ENCODE measurements at places on chromosomes 7 and 10.

GRCh38 chr10:73837072-73837471, 25.7 kb upstream of the NDST2 start:
- peaks cover 90% of the 10 kb centered on the region for H3K36me3 ChIP-seq
- H3K27me3 ChIP-seq = no peaks in the 10 kb centered on the region
- DNase-seq = no peak
- no peaks in the 10 kb centered on the region for H3K4me1 ChIP-seq
- no peak overlapping the region for H3K4me3 ChIP-seq
- H3K27ac ChIP-seq = no peak overlapping the region

DNA sequence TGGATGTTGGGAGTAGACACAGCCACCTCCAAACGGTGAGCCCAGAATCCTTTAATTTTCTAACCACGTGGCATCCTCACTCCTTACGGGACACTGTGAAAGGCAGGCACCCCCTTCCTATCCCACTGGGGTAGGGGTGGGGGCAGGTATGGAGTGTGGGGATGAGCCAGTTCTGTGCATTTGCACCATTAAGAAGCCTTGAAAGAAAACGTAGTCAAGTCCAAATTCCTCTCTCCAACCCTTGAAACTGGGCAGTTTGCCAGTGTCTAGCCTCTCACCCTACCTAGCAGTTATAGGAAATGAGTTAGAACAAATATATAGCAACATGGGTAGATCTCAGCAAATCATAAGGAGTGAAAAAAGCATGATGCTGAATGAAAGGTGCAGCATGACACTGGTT, 92.4 kb upstream of the LEP start:
- no peak for DNase-seq
- H3K36me3 ChIP-seq = no peaks in the 10 kb centered on the region
- peaks cover 50% of the 10 kb centered on the region for H3K4me1 ChIP-seq
- H3K4me3 ChIP-seq = no peak overlapping the region

GRCh38 chr7:130369110-130369711, 11.1 kb upstream of the CPA1 start:
- no peaks in the 10 kb centered on the region for H3K36me3 ChIP-seq
- peak overlapping the region; percentile 21 for H3K4me3 ChIP-seq
- H3K27me3 ChIP-seq = no peaks in the 10 kb centered on the region
- H3K27ac ChIP-seq = peak overlapping the region; percentile 34
- H3K4me1 ChIP-seq = peaks cover 12% of the 10 kb centered on the region
- peak; percentile 24 for DNase-seq

- no peaks in the 10 kb centered on the region for H3K27me3 ChIP-seq
- H3K4me1 ChIP-seq = no peaks in the 10 kb centered on the region
- H3K27ac ChIP-seq = no peak overlapping the region
- no peak for DNase-seq
- no peak overlapping the region for H3K4me3 ChIP-seq
Measured at GRCh38 chr7:70512144-70512543, 619.8 kb upstream of the GALNT17 start.

DNA sequence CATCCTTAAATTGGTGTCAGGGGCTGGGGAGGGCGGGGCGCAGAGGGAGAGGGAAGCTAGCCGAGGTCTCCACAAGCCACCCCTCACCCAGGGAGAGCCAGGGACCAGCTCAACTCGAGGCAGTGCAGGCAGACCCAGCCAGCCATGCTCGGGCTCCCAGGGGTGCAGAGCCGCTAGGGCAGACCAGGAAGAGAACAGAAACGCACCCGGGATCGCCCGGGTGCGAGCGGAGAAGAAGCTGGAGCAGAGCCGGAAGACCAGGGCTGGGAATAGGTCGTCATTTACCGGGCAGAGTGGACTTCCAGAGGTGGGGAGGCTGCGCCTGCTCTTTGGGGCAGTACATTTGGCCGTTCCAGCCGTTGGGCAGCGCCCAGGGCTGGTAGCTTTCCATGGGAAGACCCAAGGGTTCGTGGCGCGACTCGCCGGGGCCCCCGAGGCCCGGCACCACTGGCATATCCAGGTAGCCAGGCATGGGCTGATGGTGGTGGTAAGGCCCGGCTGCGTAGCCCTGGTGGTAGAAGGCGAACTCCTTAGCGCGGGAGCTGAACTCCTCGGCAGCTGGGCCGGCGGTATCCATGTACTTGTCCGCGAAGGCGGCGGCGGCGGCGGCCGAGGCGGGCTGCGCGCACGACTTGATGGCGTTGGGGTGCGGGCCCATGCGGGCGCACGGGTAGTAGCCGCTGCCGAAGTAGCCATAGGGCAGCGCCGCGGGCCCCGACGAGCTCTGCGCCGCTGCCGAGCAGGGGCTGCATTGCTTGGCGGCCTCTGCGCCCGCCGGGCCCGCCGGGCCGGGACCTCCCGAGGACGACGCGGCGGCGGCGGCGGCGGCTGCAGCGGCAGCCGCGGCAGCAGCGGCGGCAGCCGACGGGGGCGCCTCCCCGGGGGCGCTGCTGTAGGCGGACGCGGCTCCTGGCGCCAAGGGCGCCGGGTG, 755 bp downstream of the HOXA13 start:
- H3K27ac ChIP-seq = no peak overlapping the region
- H3K36me3 ChIP-seq = no peaks in the 10 kb centered on the region
- DNase-seq = no peak
- H3K27me3 ChIP-seq = peaks cover 94% of the 10 kb centered on the region

GRCh38 chr10:11603741-11604140, 7.7 kb downstream of the USP6NL start:
- DNase-seq = no peak
- no peaks in the 10 kb centered on the region for H3K27me3 ChIP-seq
- no peak overlapping the region for H3K4me3 ChIP-seq
- H3K4me1 ChIP-seq = peaks cover 14% of the 10 kb centered on the region
- H3K36me3 ChIP-seq = no peaks in the 10 kb centered on the region
- no peak overlapping the region for H3K27ac ChIP-seq

DNA sequence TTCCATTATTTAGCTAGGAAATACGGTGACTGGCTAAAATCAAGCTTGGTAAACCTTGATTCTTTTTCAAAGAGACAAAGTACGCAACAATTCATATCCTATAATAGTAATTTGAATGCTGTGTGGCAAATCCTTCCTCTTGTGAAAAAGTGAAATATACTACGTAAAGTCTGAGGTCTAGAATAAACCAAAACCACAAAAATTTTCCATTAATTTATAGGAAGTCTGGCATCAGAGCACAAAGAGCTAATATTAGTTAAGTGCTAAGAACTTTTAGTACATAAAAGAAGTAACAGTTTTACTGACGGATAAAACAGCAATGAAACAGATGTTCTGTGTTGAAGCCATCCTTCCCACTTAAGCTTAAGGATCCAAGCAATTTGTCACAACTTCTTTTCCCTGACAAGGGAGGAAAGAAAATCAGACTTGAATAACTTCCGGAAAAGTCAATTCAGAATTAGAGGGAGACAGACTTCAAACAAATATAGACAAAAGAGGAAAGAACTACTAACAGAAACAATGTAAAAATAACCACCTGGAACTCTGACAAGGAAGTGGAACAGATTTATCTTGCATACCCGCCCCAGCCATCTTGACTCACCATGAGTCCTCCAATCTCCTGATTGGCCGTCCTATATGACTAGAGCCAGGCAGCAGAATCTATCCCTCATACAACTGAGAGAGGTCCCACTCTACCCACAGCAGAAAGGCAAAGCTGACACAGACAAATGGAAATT, 34.6 kb downstream of the RHEB start:
- DNase-seq = peak; percentile 73
- peaks cover 14% of the 10 kb centered on the region for H3K4me1 ChIP-seq
- H3K36me3 ChIP-seq = peaks cover 95% of the 10 kb centered on the region
- no peak overlapping the region for H3K27ac ChIP-seq
- no peaks in the 10 kb centered on the region for H3K27me3 ChIP-seq

- no peak overlapping the region for H3K27ac ChIP-seq
- no peak overlapping the region for H3K4me3 ChIP-seq
- DNase-seq = no peak
- H3K4me1 ChIP-seq = peaks cover 60% of the 10 kb centered on the region
Measured at GRCh38 chr10:93434991-93435491, 47.1 kb downstream of the MYOF start.

DNA sequence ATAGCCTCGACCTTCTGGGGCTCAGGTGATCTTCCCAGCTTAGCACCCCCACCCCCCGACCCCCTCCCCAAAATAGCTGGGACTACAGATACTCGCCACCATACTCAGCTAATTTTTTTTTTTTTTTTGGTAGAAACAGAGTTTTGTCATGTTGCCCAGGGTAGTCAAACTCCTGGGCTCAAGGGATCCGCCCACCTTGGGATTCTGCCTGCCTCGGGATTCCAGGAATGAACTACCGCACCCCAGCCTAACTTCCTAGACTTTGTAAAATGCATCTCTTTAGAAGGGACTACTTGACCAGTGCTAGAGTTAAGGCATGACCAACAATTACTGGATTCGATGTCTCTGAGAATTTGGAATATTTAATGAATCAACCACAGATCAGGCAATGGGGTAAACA, 85.9 kb downstream of the MDFIC start:
- DNase-seq = no peak
- peaks cover 9% of the 10 kb centered on the region for H3K4me1 ChIP-seq
- H3K27me3 ChIP-seq = no peaks in the 10 kb centered on the region
- H3K27ac ChIP-seq = peak overlapping the region; percentile 0
- no peak overlapping the region for H3K4me3 ChIP-seq

DNA sequence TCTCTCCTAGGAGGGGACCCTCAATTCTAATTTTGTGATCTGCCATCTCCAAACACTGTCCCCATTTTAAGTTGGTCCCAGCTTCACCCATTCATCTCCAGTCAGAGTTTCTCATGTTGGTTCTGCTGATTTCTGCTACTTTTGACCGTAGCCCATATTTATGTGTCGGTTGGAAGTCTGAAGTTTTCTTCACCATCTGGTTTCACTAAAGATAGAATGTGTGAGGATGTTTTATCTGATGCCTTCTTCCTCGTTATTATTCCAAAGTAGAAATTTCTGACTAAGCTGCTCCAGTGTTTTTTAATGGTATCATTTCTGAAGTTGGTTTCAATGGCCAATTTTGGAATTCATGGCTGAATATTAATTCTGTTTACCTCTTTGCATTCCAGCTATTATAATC, 21.3 kb upstream of the IFIT2 start:
- no peak overlapping the region for H3K27ac ChIP-seq
- H3K36me3 ChIP-seq = no peaks in the 10 kb centered on the region
- no peaks in the 10 kb centered on the region for H3K4me1 ChIP-seq
- no peaks in the 10 kb centered on the region for H3K27me3 ChIP-seq
- H3K4me3 ChIP-seq = no peak overlapping the region

DNA sequence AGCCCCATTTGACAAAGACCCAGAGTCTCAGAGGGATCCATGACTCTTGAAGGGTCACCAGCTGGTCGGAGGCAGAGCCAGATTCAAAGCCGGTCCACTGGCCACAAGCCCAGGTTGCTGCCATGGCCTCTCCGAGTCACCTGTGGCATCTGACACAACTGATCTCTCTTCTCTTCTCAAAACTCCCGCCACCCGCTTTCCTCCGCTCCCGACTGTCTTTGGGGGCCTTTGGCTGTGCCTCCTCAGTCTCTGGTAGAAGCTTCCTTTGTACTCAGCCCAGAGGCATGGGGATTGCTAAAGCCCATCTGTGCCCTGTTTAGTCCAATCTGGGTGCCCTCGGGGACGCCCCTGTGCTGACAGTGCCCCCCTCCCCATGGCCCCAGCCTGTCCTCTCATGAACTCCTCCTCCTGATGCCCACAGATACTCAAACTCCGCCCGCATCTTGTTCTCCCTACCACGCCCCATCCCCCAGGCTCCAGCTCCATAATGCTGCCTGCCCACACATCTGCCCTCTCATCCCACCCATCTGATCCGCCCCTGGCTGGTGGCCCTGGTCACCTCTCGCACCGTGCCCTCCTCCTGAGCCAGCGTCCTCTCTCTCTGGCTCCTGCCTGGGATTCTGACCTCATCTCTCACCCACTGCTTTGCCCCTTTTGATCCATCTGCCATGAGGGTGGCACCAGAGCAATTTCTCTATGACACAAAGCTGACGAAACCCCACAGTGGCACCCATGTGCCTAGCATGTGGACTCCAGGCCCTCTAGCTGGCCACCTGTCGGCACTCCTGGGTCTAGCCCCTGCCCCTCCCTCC, 150.6 kb downstream of the SLIT1 start:
- peaks cover 14% of the 10 kb centered on the region for H3K4me1 ChIP-seq
- no peaks in the 10 kb centered on the region for H3K36me3 ChIP-seq
- DNase-seq = no peak

GRCh38 chr7:26658389-26659084, 205.9 kb downstream of the SKAP2 start:
- no peaks in the 10 kb centered on the region for H3K4me1 ChIP-seq
- H3K27me3 ChIP-seq = no peaks in the 10 kb centered on the region
- peaks cover 2% of the 10 kb centered on the region for H3K36me3 ChIP-seq
- H3K4me3 ChIP-seq = no peak overlapping the region
- DNase-seq = no peak

- H3K27me3 ChIP-seq = no peaks in the 10 kb centered on the region
- H3K4me1 ChIP-seq = no peaks in the 10 kb centered on the region
- no peak for DNase-seq
- H3K27ac ChIP-seq = no peak overlapping the region
Measured at GRCh38 chr10:129784891-129785290, 179.2 kb downstream of the EBF3 start.

DNA sequence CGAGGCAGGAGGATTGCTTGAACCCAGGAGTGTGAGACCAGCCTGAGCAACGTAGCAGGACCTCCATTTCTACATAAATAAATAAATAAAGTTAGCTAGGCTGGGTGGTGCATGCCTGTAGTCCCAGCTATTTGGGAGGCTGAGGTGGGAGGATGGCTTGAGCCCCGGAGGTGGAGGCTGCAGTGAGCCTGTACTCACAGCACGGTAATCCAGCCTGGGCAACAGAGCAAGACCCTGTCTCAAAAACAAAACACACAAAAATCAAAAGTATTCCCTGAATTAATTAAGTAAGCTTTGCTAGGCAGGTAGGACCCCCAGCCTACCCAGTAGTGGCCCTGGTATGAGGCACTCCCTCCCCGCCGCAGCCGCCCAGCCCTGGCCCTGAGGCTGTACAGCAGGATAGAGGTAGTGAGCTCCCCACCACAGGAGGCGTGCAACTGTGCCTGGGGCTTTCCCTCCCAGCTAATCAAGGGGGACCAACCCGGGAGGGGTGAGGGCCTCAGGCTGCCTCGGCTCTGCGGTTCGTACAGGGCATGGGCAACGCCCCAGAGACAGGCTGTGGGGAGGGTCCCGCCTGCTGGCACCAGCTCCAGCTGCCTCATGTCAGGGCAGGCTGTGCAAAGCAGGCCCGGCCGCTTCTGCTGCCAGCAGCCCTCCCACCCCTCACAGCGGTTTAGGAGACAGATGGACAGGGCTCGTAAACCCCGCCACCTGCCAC, 1.0 kb upstream of the CYP2W1 start:
- no peaks in the 10 kb centered on the region for H3K4me1 ChIP-seq
- DNase-seq = no peak
- H3K27me3 ChIP-seq = peaks cover 8% of the 10 kb centered on the region

GRCh38 chr7:921071-921461, 33.4 kb downstream of the ADAP1 start:
- no peaks in the 10 kb centered on the region for H3K27me3 ChIP-seq
- H3K36me3 ChIP-seq = peaks cover 28% of the 10 kb centered on the region

GRCh38 chr10:48429309-48429708, 122.8 kb downstream of the MAPK8 start:
- DNase-seq = no peak
- no peak overlapping the region for H3K4me3 ChIP-seq
- H3K36me3 ChIP-seq = peaks cover 9% of the 10 kb centered on the region
- H3K27me3 ChIP-seq = no peaks in the 10 kb centered on the region
